ENCODE measurements at places on chromosomes 2 and 18.

- no peak for DNase-seq
These were observed 150.2 kb upstream of the DOK6 start for GRCh38 chr18:69250305-69251151.

DNA sequence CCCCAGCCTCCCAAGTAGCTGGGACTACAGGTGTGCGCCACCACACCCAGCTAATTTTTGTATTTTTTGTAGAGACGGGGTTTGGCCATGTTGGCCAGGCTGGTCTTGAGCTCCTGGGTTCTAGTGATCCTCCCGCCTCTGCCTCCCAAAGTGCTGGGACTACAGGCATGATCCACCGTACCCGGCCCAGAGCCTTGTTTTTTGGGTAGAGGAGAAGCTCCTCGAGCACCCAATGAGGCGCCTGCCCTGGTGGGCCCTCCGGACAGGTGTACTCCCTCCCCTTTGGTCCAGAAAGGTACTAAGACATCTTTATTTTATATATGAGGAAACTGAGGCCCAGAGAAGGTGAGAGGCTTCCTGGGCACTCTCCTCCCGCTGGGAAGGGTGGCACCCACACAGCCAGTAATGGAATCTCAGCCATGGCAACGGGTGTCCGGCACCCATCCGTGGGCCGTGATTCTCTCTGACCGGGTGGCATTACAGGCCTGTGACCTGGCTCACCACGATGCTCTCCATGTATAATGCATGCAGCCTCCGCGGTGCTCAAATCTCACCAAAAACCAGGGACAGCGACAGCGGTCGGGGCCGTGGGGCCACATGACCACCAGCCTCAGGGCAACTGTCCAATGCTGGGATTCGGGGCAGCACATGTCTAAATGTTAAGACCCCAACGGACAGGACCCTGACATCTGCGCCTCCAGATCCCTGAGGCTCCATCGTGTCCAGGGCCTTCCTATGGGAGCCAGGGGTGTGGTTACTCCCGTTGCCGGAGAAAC lies 16.8 kb upstream of the KLHL30 start:
- no peak for DNase-seq

- DNase-seq = peak; percentile 85
These were observed 88.4 kb downstream of the BCL2L11 start for GRCh38 chr2:111209045-111209514.

DNA sequence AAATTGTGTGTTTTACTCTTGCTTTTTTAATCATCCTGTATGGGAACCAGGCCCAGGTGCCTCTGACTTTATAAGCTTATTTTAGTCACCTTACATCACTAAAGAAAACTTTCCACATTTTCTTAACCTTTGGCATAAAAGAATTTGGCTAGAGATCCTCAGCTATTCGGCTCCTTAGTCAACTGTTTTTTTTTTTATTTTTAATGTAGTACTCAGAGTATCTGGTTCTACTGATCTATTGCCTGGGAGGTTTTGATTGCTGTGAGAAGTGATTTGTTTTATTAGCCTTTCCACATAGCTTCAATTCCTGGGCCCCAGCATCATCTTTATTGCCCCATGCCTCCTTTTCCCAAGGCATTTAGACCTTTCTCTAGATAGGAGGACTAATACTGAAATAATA lies 121.0 kb downstream of the MYO1B start:
- DNase-seq = peak; percentile 41

DNA sequence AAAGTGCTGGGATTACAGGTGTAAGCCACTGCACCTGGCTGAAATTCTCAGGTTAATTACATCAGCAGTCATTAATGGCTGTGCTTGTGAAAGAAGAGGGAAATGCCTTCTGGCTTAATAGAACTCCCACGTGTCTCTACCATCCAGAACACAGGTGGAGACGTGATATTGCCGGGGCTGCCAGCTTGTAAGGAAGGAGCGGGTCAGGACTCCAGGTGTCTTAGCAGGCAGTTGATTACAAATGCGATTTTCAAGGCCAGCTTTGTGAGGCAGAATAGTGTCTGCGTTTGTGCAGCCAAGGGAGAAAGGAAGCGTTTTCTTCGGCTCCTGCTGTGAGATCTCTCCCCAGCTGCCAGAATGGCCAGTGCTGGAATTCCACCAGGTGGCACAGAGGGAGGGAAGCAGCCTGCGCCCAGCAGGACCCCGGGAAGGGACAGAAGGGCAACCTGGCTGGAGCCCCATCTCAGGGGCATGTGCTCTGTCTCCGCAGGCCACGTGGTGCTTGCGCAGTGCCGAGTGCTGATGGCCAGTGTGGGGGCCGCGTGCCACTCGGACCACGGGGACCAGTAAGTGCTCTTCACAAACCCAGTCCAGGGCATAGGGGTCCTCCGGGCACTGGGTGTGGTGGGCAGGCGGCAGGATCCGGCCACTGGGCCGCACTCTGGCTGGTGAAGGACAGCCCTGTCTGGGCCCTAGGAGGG lies 3.7 kb upstream of the ESPNL start:
- DNase-seq = peak; percentile 6

DNA sequence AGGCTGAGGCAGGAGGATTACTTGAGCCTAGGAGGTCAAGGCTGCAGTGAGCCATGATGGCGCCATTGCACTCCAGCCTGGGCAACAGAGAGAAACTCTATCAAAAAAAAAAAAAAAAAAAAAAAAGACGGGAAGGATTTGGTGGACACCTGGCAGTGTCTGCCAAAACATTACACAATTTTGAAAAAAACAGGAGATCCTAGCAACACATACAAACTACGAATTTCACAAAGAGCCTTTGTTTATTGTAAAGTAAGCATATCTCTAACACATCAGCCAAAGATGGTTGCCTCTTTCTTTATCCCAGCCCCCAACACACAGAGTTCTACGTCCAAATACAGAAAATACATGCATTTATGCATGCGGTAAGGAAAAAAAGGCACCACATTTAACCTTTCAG lies 7.6 kb downstream of the GPR45 start:
- DNase-seq = no peak

GRCh38 chr2:2184549-2185249 lies 146.4 kb downstream of the MYT1L start:
- no peak for DNase-seq

DNA sequence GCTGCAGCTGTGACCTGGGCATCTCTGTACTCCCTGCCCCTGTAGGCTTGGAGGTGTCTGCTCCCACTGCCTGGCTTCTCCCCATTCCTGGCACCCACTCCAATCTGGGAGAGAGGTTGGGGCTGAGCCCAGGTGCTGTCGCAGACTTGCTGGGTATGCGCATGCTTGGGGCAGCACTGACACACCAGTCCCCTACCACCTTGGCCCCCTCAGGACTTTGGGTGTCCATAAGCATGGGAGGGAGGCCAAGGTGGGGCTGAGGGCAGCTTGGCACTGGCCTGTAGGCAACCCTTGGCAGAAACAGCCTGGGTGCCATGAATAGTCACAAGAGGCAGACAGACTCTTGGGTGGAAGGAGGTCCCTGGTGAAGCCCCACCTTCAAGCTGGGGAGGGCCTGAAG lies 136.8 kb downstream of the QPCT start:
- DNase-seq = no peak

DNA sequence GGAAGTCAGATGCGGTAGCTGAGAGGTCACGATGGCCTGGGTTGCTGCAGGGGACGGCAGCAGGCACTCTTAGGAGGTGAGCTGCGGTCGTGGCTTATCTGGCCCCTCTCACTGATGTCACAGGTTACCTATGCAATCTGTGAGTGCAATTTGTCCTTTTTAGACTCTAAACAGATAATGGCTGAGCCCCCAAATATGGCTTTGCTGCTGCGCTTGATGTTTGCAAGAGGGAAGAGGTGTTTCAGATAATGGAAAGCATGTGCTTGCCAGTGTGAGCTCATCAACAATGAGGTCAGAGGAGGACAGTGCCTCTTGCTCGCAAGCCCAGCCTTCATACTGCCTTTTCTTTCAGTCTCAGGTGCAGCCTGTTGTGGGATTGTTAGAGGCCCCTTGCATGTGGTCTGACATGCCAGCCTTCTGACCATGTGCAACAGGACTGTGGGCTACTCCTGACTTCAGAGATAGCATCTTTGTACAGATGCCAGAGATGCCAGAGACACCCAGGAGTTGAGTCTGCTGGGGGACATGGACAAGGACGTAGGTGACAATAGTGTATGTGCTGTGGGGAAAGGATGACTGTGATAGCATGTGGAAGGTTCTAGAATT lies 151.3 kb downstream of the TANC1 start:
- DNase-seq = no peak

DNA sequence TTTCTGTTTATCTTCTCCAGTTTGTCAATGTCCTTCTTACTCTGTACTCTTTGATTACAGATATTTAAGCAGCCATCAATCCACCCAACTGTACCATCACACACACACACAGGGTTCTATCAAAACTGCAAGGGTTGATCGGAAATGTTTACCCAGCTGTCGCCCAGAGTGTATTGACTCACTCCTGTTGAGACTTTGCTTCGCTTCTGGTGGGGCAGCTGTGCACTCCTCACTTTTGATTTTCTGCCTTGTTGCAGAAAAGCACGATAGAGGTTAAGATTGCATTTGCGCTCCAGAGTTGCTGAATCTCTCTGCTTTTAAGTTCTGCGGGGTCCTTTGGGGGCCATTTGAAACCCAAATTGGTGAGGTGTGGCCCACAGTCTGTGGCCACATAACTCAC lies 216.2 kb downstream of the SETBP1 start:
- DNase-seq = no peak

DNA sequence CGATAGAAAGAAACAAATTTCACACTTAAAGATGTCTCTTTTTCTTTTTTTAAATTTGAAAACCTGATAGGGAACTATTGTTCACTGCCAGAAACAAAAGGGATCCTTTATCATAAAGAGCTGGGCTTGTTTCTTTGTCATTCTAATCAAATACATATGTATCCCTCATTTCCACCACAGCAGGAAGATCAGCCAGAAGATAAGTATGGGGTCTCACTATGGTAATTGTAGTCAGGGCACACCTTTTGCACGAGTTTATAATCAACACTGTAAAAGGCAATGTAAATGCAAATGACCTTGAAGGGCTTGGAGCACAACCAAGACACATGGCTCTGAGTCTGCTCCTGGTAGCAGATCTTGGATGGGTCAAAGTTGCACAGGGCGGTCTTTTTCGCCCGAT lies 109.5 kb downstream of the NXPH2 start:
- no peak for DNase-seq

GRCh38 chr18:72700961-72701710 lies 157.0 kb upstream of the CBLN2 start:
- DNase-seq = peak; percentile 11

- peak; percentile 34 for DNase-seq
These were observed 164.0 kb downstream of the DTNA start for GRCh38 chr18:34873986-34874580.

DNA sequence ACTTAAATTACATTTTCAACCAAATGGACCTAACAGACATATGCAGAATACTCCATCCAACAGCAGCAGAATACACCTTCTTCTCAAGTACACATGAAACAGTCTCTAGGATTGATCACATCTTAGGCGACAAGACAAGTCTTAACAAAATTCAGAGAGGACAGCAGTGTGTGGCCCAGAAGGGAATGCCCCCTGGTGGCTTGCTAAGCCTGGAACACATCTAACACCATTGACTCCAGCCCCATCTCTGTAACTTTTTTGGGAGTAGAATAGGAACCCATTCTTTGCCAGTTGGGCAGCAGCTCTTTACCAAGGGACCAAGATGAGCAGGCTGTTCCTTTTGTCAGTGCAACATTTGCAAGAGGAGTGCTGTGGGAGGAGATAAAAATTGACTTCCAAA lies 249.9 kb downstream of the PLCL1 start:
- peak; percentile 3 for DNase-seq
